Mucosa of descending colon (tissue), 3 donors: ENCODE measurements at places on chromosomes 13 and 19. TPM values are rescaled to one million over a fixed set of nuclear protein-coding genes. Genes with fewer than 3 reads are reported as not detected.

- DNase-seq, result no peak
Observed at GRCh38 chr19:55005684-55006488, 32.2 kb downstream of the GP6 start.

The ZNF749 gene
- 8.0 TPM for total RNA-seq

DNA sequence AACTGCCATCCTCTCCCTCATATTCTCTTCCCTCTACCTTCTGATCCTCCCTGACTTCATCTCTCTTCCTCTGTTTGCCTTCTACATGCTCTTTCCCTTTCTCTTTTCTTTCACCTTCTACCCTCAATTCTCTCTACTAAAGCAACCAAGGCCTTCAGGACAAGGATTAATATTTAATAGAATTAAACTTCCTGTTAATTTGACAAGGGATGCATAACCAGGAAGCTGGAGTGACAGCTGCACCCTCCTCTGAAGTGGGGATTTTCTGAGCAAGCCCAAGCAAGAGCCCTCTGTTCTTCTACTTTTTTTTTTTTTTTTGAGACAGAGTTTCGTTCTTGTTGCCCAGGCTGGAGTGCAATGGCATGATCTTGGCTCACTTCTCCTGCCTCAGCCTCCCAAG, 63.4 kb upstream of the MED4 start:
- no peak for DNase-seq

- DNase-seq, result no peak
Observed at GRCh38 chr19:49347191-49347590, 12.0 kb downstream of the CD37 start.

The OR7D2 gene
- not detected for total RNA-seq

The CEACAM8 gene
- 5.1 TPM for total RNA-seq

DNA sequence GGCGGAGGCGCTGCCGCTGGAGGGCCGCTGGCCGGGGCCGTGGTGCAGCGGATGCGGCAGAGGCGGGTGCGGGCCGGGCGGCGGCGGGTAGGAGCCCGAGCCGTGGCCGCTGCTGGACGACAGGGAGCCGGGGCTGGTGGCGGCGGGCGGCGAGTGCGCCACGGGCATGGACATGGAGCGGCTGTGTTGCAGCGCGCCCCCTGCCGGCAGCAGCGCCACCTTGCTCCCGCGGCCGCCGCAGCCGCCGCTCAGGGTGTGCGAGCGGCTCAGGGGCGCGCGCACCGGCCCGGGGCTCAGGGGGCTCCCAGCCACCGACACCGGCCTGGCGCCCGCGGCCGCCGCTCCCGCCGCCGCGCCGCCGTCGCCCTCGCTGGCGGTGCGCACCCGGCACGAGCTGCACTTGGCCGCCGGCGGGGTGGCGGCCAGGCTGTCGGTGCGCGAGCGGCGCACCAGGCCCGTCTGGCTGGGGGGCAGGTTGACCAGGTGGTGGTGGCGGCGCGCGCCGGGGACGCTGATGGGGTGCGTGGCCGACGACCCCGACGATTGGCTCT, 1.7 kb downstream of the IRS2 start:
- peak; percentile 88 for DNase-seq

GRCh38 chr19:32519023-32519422, 62.0 kb upstream of the PDCD5 start:
- DNase-seq, result no peak

- DNase-seq, result no peak
Observed at GRCh38 chr13:99063178-99063577, 85.3 kb upstream of the DOCK9 start.

GRCh38 chr13:51298812-51299211, 40.7 kb upstream of the SERPINE3 start:
- no peak for DNase-seq

- peak; percentile 66 for DNase-seq
Observed at GRCh38 chr19:23817519-23817918, 58.8 kb upstream of the ZNF681 start.

- DNase-seq, result no peak
Observed at GRCh38 chr19:33628921-33629825, 7.4 kb downstream of the CHST8 start.

DNA sequence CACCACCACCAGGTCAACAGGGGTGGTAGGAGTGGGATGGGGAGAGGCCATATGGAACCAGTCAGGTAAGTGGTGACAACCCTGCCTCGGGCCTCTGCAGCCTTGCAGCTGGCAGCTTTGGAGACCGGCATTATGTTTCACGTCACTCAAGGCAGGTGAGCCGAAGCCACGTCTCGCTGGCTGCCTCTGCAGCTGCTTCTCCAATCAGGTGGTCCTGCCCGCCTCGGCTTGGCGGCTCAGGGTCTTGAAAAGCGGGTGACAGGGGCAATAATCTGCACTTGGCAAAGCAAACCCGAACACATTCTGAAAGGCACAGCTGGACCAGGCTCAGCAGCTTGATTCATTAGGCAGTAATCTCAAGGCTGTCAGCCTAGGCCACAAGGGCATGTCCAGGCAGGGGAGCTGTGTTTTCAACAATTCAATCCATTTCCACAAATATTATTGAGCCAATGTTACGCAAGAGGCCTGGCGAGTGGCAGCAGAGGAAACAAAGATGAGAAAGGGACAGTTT, 77.4 kb upstream of the PCDH8 start:
- no peak for DNase-seq

DNA sequence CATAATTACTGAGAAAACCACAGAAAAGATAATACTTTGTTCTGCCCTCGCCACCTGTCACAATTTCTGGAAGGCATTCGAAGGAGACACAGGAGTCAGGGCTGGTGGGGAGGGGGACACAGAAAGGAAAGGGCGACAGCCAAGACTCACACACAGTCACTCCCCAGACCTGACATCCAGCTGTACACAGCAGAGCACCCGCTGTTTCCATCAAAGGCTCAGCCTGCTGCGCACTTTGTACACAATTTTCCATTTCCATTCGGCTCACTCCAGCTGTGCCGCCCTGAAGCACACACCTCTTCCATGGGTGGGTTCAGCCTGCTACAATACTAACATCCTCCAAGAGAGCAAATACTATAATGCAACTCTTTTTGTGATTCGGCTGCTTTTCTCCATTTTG, 38.0 kb downstream of the STK24 start:
- DNase-seq, result no peak

GRCh38 chr13:98310485-98311199, 133.6 kb upstream of the RNF113B start:
- no peak for DNase-seq

The ZNF556 gene
- total RNA-seq, result 0.29 TPM

- no peak for DNase-seq
Observed at GRCh38 chr19:6540918-6541689, 10.3 kb downstream of the TNFSF9 start.

DNA sequence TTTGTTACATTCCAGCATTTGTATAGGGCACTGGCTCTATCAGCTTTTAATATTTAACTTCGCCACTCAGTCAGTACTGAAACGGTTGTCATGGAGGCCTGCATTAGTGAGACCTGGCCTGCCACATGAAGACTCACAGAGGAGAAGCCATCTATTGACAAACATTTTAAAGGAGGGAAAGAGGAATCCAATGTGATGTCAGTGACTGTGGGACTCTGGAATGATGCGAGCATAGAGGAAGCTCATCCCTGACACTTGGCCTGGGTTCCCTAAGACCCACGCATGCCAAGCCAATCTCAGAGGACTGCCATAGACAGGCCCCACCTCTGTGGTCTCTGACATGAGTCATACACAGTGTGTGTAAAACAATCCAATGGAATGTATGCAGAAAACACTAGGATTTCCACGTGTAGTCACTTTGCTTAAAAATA, 7.9 kb upstream of the DPY19L3 start:
- no peak for DNase-seq

The SPACA4 gene
- not detected for total RNA-seq

DNA sequence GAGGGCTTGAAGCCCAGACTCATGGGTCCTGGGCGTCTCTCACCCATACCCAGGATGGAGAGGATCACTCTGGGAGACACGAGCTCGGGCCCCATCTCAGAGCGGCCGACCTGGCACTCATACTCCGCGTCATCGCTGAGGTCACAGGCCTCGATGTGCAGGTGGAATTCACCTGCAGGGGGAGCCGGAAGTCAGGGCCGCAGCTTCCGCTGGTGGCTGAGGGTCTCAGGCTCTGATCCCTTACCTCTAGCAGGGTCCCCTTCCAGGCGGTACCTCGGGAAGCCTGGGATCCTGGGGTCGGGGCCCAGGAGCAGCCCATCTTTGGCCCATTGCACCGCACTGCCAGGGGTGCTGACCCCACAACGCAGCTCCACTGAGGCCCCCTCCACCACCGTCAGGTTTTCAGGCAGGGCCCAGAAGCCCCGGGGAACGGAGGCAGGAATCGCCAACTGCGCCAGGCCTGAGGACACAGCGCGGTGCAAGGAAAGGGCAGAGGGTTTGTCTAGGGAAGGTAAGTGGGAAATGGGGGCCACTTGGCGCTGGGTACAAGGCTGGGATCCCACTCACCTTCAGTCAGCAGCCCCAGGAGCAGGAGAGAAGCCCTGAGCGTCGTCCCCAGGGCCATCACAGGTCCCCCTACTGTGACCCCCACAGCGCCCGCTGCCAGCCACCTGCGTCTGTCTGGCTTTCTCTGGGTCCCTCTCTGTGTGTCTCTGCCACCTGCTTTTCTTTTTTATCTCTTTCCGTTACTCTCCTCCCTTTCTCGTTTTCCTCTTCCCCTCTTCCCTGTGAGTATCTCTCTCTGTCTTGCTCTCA, 883 bp downstream of the NPHS1 start:
- no peak for DNase-seq

GRCh38 chr19:4061178-4061682, 5.5 kb downstream of the ZBTB7A start:
- DNase-seq, result peak; percentile 97

- no peak for DNase-seq
Observed at GRCh38 chr13:80334597-80335260, 6.2 kb downstream of the SPRY2 start.

GRCh38 chr19:56263319-56263718, 9.2 kb upstream of the EDDM13 start:
- DNase-seq, result no peak

DNA sequence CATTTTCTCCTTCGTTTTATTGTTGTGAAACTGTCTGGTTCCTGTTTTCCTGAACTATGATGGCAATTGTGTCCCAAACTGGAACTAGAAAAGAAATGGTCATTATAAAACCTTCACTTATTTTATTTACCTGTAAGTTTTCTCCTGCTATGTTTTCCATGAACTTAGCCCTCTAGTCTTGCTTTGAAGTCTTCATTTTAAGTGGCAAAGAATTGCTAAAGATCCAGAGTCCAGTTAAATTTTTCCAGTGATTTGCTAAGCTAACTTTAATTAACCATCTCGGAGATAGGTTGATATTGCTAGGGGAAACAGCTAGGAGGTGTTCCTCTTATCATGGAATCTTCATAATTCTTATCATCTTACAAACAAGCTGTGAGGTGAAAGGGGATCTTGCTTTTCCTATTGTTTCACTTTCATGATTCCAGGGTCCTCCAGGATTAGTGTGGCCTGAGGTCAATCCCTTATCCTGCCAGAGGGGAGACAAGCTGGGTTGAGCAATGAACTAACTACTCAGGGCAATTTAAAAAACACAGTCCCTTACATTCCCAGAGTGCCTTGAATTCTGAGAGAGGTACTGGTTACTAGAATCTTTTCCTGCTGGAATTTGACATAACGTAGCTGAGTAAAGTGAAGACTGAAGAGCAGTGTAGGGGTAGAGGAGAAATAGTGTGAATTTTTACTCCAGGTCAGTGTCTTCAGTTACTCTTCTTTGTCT, 112.5 kb downstream of the ESD start:
- no peak for DNase-seq

GRCh38 chr19:4380254-4380727, 20.1 kb downstream of the SH3GL1 start:
- peak; percentile 55 for DNase-seq

DNA sequence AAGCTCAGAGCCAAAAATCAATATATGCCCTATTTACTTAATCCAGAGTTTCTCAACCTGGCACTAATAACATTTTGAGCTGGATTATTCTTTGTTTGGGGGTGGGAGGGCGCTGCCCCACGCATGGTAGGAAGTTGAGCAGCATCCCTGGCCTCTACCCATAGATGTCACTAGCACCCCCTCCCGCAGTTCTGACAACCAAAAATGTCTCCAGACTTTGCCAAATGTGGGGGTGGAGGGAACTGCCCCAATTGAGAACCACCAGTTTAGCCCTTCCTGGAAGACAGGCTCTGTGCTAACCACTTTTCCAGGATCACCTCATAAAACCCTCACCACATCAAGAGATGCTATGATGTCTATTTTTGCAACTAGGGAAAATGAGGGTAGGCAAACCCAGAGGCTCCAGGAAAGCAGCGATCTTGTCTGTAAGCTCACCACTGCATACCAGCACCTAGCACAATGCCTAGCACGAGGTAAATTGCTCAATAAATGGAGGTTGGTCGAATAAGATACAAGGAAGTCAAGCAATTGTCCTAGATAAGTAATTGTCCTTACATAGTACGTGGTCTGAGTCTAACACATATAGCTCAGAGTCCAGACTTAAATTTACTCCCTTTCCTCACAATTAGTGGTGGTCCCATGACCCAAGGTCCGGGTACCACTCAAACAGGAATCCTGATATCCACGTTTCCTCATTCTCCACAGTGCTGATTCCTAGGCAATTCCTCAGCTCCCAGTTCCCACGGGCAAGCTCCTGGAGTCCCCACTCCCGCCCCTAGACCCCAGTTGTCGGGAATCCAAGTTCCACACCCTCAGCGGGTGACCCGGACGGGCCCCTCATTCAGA, 892 bp downstream of the TRIR start:
- peak; percentile 22 for DNase-seq

The ZNF709 gene
- 1.8 TPM for total RNA-seq

DNA sequence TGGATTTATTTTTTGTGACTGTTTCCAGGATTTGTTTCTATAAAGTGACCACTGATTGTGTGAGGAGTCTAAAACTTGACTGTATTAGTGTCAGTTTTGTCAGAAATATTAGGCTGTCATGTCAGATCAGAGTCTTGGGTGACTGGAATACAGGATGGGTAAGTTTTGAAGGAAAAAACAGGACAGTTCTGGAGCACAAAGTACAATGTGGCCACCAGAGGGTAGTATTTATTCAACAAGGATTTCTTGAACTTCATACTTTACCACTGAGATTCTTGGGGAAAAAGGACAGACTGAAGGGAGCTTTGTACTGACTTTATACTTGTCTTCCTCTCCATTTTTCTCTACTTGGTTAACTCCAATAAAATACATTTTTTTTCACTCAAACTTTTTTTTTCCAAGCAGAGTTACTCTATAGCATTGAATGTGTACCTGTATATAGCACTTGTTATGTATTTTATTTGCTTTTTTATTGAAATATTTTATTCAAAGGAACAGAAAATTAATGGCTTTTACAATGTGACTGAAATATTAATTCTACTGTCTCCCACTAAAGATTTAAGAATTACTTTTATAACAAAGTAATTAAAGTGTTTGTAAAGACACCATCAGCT, 51.1 kb downstream of the LMO7 start:
- DNase-seq, result no peak

DNA sequence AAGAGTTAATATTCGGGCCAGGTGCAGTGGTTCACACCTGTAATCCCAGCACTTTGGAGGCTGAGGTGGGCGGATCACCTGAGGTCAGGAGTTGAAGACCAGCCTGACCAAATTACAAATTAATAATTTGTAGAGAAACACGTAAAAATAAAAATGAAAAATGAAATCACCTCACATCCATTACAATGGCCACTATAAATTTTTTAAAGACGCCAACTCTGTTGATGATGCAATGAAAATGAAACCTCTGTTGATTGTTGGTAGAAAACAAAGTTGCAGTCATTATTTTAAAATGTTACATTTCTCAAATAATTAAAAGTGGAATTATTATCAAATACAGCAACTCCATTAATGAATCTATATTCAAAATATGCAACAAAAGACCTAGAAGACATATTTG, 26.8 kb downstream of the ZNF100 start:
- DNase-seq, result no peak

The PIK3R2 gene
- 35.2 TPM for total RNA-seq

- DNase-seq, result peak; percentile 38
Observed at GRCh38 chr19:38657633-38658222, 10.3 kb downstream of the ACTN4 start.

The CGB5 gene
- not detected for total RNA-seq
